Mammary microvascular endothelial cell (primary cell): ENCODE measurements at places on chromosomes 2 and 18. TPM values are rescaled to one million over a fixed set of nuclear protein-coding genes. Genes with fewer than 3 reads are reported as not detected.

Gene TCF7L1
- total RNA-seq: 2.7 and 2.8 TPM in 2 replicates

Gene LOXHD1
- total RNA-seq: not detected in 2 replicates

Gene RASGRP3
- 68.6 and 106 TPM in 2 replicates for total RNA-seq

Gene CMPK2
- total RNA-seq: 23.4 and 30.0 TPM in 2 replicates

Gene ANKRD23
- 0.20 TPM in 1 of 2 replicates, not detected in the other for total RNA-seq

Gene UGT1A5
- not detected in 2 replicates for total RNA-seq

Gene PSMA8
- not detected in 2 replicates for total RNA-seq

Gene RAB12
- 56.8 and 57.5 TPM in 2 replicates for total RNA-seq

Gene TCF23
- not detected in 2 replicates for total RNA-seq

Gene CPO
- not detected in 2 replicates for total RNA-seq

Gene NCK2
- 25.1 and 28.6 TPM in 2 replicates for total RNA-seq

Gene RNF152
- total RNA-seq: 5.9 TPM in 2 replicates

Gene SLC5A7
- total RNA-seq: not detected in 2 replicates

Gene CDK15
- 0.07 TPM in 1 of 2 replicates, not detected in the other for total RNA-seq

Gene RAMP1
- total RNA-seq: not detected in 2 replicates

Gene CDKL4
- 0.74 and 1.1 TPM in 2 replicates for total RNA-seq

Gene ACVR1
- 13.0 and 13.7 TPM in 2 replicates for total RNA-seq

Gene OTOS
- total RNA-seq: not detected in 2 replicates

Gene C2orf78
- total RNA-seq: not detected in 2 replicates

Gene GKN1
- not detected in 2 replicates for total RNA-seq

Gene TFCP2L1
- not detected in 2 replicates for total RNA-seq

Gene RAD51AP2
- not detected in 2 replicates for total RNA-seq

Gene ALLC
- total RNA-seq: not detected in 2 replicates

Gene SKOR2
- total RNA-seq: not detected in 2 replicates
